ENCODE measurements at places on chromosomes 1 and 21.

- DNase-seq = no peak
- no peaks in the 10 kb centered on the region for H3K36me3 ChIP-seq
- H3K27me3 ChIP-seq = no peaks in the 10 kb centered on the region
- H3K4me1 ChIP-seq = no peaks in the 10 kb centered on the region
These were observed 172.7 kb downstream of the TGFBR3 start for GRCh38 chr1:91712981-91713841.

DNA sequence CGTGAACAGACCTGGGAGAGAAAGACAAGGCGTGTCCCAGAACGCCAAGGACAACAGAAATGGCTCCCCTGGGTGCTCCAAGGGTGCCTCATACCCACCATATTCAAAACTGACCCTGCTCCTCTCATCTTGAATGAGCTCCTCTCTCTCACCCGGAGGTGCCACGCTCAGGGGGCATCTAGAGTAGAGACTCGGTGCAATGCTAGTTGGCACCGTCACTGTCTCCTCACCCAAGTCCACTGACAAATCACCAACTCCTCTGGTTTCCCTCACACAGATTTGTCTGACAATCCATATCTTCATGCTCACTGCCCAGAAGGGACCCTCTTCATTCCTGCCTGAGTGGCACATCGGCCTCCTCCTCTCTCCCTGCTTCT, 5.0 kb downstream of the TMEM125 start:
- peaks cover 10% of the 10 kb centered on the region for H3K4me1 ChIP-seq
- no peak for DNase-seq

DNA sequence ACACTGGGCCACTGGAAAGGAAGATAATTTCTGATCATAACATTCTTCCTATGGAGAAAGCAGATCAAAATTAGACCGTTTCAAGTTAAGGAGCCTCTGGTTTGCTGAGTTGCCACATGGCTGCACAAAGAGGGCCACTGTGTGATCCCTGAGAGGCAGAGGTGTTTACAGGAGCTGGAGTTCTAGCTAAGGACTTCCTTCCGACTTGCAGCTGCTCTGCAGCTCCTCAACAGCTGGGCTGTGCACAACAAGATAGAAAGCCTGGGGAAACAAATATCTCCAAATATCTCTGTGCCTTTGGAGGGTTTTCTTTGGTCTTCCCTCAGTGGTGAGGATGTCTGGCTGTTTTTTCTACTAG, 26.8 kb downstream of the GADD45A start:
- H3K36me3 ChIP-seq = peaks cover 4% of the 10 kb centered on the region
- H3K4me1 ChIP-seq = peaks cover 34% of the 10 kb centered on the region
- H3K4me3 ChIP-seq = no peak overlapping the region
- no peak for DNase-seq
- no peaks in the 10 kb centered on the region for H3K27me3 ChIP-seq
- no peak overlapping the region for H3K27ac ChIP-seq

DNA sequence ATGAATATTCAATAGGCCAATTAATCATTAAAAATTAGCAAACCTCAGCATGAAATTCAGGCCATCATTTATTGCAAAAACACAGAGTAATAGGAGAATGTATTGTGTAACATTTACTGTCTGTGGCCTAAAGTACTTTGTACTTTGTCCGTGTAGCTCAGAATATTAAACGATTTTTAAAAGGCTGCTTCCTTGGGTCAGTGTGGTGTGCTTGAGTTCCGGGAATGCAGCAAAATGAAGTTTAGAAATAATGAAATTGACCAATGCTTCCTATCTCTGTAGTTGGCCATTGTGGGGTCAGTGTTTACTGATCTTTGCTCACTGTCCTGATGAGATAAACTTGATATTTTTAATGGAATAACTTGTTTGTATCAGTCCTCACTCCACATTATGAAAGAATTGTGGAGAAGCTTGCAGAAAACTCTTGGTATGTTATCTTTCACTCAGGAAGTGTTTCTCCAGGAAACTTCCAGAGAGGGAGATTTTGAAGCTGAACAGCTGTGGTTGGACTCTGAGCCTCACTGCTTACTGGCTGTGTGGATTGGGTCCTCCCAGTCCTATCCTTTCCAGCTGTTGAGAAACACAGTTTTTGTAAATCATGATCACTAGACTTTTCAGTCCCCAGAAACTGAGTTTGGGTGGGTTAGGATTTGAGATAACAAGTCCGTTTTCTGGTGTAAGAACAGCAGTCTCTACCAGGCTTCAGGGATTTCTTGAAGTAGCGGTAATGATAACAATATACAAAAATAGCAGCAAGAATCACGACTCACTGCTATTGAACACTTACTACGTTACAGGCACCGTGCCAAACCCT, 19.2 kb upstream of the MTARC1 start:
- H3K27ac ChIP-seq = no peak overlapping the region
- H3K4me3 ChIP-seq = no peak overlapping the region
- DNase-seq = no peak
- H3K36me3 ChIP-seq = no peaks in the 10 kb centered on the region

- H3K4me3 ChIP-seq = no peak overlapping the region
- H3K4me1 ChIP-seq = no peaks in the 10 kb centered on the region
- no peaks in the 10 kb centered on the region for H3K27me3 ChIP-seq
- DNase-seq = no peak
- H3K27ac ChIP-seq = no peak overlapping the region
These were observed 6.7 kb downstream of the TRIM45 start for GRCh38 chr1:117114877-117115276.

GRCh38 chr1:23209770-23210169, 7.5 kb downstream of the HTR1D start:
- peaks cover 4% of the 10 kb centered on the region for H3K27me3 ChIP-seq
- no peak overlapping the region for H3K4me3 ChIP-seq
- DNase-seq = no peak
- H3K4me1 ChIP-seq = no peaks in the 10 kb centered on the region
- no peaks in the 10 kb centered on the region for H3K36me3 ChIP-seq

GRCh38 chr1:61053712-61054600, 28.4 kb upstream of the NFIA start:
- peaks cover 34% of the 10 kb centered on the region for H3K4me1 ChIP-seq
- no peak for DNase-seq
- H3K27ac ChIP-seq = no peak overlapping the region
- no peaks in the 10 kb centered on the region for H3K27me3 ChIP-seq
- no peaks in the 10 kb centered on the region for H3K36me3 ChIP-seq

- no peak overlapping the region for H3K4me3 ChIP-seq
- H3K4me1 ChIP-seq = peaks cover 6% of the 10 kb centered on the region
- no peaks in the 10 kb centered on the region for H3K27me3 ChIP-seq
- H3K36me3 ChIP-seq = no peaks in the 10 kb centered on the region
- H3K27ac ChIP-seq = no peak overlapping the region
These were observed 206.4 kb upstream of the FOXD3 start for GRCh38 chr1:63116016-63116415.

DNA sequence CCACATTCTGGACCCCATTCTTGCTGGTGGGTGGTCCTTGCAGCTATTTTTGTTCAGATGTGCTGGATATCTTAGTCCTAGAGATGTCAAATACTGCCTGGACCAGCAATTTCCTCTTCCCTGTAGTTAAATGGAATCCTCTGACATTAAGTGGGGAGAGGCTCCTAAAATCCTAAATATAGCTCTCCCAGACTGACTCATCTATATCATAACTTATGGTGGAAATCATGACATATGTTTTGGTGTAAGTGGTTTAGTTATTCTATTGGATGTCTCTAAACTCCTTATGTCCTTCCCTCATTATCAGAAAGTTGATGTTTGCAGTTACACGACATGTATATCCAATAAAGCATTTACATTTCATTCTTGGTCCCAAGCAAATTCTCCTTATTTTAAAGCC, 73.1 kb downstream of the KCNJ6 start:
- no peak overlapping the region for H3K4me3 ChIP-seq
- H3K4me1 ChIP-seq = no peaks in the 10 kb centered on the region
- peaks cover 17% of the 10 kb centered on the region for H3K27me3 ChIP-seq
- DNase-seq = no peak

- DNase-seq = no peak
- H3K36me3 ChIP-seq = no peaks in the 10 kb centered on the region
- H3K4me3 ChIP-seq = no peak overlapping the region
These were observed 46.2 kb downstream of the DISP1 start for GRCh38 chr1:222861062-222861461.

- no peaks in the 10 kb centered on the region for H3K36me3 ChIP-seq
- peaks cover 19% of the 10 kb centered on the region for H3K4me1 ChIP-seq
- no peak overlapping the region for H3K4me3 ChIP-seq
- H3K27me3 ChIP-seq = no peaks in the 10 kb centered on the region
These were observed 351.3 kb upstream of the SGIP1 start for GRCh38 chr1:66182551-66183178.

DNA sequence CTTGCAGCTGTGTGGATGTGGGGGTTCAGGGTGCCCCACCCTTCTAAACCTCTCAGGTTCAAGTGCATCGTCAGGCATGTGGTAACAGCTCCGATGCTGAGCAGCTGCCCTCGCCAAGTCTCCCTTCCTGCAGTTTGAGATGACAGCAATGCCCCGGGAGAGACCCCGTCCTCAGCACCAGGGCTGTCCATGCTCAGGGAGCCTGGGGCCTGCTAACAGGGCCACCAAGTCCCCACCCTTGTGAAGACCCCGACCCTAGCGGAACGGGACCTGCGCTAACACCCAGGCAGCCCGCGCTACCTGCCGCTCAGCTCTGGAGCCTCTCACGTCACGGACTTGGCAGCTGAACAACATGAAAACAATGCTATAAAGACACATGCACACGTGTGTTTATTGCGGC, 159.2 kb upstream of the C1orf174 start:
- H3K4me3 ChIP-seq = no peak overlapping the region
- no peaks in the 10 kb centered on the region for H3K4me1 ChIP-seq
- DNase-seq = no peak
- H3K27ac ChIP-seq = no peak overlapping the region
- no peaks in the 10 kb centered on the region for H3K27me3 ChIP-seq

GRCh38 chr1:179775009-179775408, 31.9 kb downstream of the FAM163A start:
- DNase-seq = no peak
- H3K4me1 ChIP-seq = no peaks in the 10 kb centered on the region
- no peaks in the 10 kb centered on the region for H3K36me3 ChIP-seq
- no peak overlapping the region for H3K4me3 ChIP-seq
- H3K27ac ChIP-seq = no peak overlapping the region
- H3K27me3 ChIP-seq = no peaks in the 10 kb centered on the region

- H3K27me3 ChIP-seq = peaks cover 74% of the 10 kb centered on the region
- no peaks in the 10 kb centered on the region for H3K36me3 ChIP-seq
- no peak for DNase-seq
These were observed 304.1 kb upstream of the NR5A2 start for GRCh38 chr1:199723250-199723956.

GRCh38 chr1:109760581-109761226, 3.0 kb downstream of the EPS8L3 start:
- no peaks in the 10 kb centered on the region for H3K27me3 ChIP-seq
- DNase-seq = no peak
- no peak overlapping the region for H3K4me3 ChIP-seq
- no peaks in the 10 kb centered on the region for H3K4me1 ChIP-seq

GRCh38 chr1:201945157-201945556, 1.2 kb downstream of the LMOD1 start:
- H3K27ac ChIP-seq = no peak overlapping the region
- peak; percentile 34 for DNase-seq
- H3K4me1 ChIP-seq = peaks cover 8% of the 10 kb centered on the region
- H3K27me3 ChIP-seq = no peaks in the 10 kb centered on the region
- no peak overlapping the region for H3K4me3 ChIP-seq

DNA sequence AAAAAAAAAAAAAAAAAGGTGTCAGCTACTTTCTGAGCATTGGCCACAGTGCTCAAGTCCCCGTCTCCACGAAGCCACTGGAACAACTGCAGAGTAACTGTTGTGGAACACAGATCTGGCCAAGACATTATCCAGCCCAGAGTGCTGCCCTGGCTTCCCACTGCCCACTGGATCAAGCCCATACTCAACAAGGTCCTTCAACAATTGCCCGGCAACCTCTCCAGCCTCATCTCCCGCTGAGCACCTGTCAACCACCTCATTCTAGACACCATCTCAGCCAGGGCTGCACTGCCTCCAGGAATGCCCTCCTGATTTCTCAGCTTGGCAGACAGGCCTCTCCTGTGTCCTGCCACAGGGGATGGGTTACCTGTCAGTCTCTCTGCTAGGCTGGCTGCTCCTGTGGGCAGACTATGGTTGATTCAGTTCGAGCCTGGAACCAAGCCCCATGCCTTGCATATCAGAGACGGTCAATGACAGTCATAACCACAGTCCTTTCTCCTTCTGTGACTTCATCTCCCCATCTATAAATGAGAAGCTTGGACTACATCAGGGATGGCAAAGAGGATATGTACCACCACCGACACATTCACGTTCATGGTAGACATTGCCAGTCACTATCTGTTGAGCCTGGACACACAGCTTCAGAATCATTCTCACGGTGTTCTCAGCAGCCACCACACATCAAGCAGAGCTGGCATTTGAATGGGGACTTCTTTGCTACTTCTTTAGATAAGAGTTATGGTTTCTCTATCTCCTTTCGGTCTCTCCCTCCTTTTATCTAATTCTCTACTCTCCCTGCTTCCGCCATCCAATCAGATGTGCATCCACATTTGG, 76.9 kb downstream of the MRPL37 start:
- H3K4me1 ChIP-seq = peaks cover 22% of the 10 kb centered on the region
- no peak overlapping the region for H3K4me3 ChIP-seq
- H3K36me3 ChIP-seq = no peaks in the 10 kb centered on the region
- no peaks in the 10 kb centered on the region for H3K27me3 ChIP-seq
- DNase-seq = no peak

DNA sequence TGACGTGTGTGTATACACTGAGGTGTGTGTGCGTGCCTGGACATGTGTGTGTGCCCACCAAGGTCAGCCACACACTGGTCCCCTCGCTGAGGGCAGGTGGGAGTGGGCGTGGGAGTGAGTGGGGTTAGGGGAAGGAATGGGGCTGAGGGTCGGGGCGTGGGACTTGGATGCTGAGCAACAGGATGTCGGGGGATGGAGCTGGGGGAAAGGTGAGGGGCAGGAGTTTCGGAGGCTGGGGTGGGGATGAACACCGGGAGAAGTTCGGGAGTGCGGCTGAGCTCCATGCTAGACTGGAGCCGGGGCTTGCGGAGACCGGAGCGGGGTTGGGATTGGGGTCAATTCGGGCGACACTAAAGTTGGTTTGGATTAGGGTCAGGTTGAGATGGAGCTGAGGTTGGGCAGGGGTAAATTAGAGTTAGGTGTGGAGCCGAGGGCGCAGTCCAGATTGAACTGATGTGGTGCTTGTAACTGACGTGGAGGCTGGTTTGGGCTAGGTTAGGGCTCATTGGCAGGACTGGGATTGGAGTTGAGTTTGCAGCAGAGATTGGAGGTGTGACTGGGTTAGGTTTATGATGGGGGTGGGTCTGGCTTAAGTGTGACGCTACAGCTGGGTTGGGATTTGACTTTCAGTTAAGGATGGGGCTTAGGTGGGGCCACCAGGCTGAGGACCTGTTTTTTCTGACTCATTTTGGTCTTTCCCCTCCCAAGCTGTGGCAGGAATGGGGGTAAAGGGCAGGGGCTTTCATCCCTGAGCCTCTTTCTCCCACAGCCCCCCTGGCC, 3.3 kb upstream of the GUCA2A start:
- H3K27ac ChIP-seq = no peak overlapping the region
- no peak overlapping the region for H3K4me3 ChIP-seq
- H3K4me1 ChIP-seq = no peaks in the 10 kb centered on the region

- H3K4me1 ChIP-seq = peaks cover 29% of the 10 kb centered on the region
- no peak overlapping the region for H3K27ac ChIP-seq
- no peaks in the 10 kb centered on the region for H3K27me3 ChIP-seq
- H3K4me3 ChIP-seq = no peak overlapping the region
- no peaks in the 10 kb centered on the region for H3K36me3 ChIP-seq
These were observed 2.1 kb upstream of the GRHL3 start for GRCh38 chr1:24317081-24317480.

GRCh38 chr1:234520908-234521817, 42.2 kb upstream of the TARBP1 start:
- no peak overlapping the region for H3K4me3 ChIP-seq
- H3K27ac ChIP-seq = peak overlapping the region; percentile 34
- no peak for DNase-seq
- H3K36me3 ChIP-seq = no peaks in the 10 kb centered on the region
- no peaks in the 10 kb centered on the region for H3K27me3 ChIP-seq
